ENCODE measurements at places on chromosomes 3 and 15.

DNA sequence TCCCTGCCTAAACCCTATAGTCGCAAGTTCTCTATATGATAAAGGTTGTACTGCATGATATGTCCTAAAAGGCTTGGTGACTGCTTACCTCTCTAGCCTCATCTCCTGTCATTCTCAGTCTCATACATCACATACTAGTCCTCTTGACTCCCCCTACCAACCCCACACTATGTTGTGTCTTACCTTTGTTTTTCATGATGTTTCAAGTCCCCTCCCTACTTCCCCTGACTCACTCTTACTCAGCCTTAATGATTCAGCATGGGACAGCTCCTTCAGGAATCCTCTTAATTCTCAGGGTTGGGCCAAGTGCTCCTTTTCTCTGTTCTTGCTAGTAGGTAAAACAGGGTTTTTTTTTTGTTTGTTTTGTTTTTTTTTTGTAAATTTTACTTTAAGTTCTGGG, 49.6 kb downstream of the SLMAP start:
- DNase-seq, result no peak

DNA sequence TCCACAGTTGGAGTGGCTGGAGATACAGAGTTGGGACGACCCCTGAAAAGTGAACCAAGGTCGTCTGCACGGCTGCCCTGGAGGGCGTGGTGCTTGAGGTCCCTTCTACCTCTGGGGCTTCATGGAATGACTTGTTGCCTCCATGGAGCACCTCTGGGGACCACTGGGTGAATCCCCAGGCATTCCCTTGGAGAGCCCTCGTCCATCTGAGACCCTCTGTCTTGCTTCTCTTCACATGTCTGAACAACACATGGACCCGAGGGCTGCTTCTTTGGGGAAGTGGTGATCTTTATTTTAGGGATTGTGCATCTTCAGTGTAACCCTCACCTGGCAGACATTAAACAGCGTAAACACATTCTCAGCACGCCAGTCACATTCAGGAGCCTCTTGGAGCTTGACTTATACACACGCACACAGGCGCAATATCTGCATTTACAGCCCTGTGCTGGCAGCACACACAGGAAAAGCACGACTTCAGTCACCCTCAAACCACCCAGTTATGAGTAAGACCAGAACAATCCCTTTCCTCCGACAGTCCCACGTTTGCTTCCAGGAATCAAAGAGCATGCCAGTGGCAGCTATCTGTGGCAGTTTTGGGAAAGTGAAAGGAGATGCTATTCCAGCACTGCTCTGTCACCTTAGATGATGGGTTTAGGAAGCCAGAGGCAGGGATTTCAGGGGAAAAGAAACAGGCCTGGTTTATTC, 12.6 kb downstream of the FAM107A start:
- no peak for DNase-seq

DNA sequence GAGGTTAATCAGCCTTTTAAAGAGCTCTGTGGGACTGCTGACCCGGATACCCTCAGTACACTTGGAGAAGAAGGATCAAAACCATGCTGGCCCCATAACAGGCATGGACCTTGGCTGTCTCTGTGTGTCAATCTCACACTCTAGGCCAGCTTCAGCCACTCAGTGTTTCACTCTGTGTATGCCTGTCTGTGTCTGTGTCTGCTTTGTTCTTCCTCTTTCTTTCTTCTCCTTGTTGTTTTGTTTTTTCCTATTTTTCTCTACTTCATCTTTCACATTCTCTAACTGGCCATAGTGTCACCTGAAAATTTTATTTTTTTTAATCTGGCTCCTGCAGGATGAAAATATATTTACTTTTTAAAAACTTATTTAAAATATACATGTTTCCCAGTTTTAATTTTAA, 51.1 kb downstream of the SERP1 start:
- no peak for DNase-seq

DNA sequence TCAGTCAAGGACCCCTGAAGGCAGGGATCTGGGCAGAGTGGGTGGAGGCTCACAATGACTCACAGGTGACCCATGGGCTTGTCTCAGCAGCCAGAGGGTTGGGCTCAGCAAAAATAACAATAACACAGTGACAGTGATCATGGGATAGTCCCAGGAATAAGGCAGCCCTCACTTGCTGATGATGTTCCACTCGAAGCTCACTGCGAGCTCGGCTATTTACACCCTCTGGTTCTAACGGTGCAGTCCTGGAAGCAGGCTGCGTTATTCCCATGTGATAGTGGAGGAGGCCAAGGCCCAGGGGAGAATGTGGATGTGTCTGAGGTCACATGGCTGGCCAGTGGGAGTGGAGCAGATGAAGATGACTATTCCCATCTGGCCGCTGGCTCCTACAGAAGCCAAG, 16.2 kb downstream of the CCDC33 start:
- DNase-seq, result no peak

- DNase-seq, result no peak
These were observed 100.8 kb downstream of the CPN2 start for GRCh38 chr3:194250098-194251002.

DNA sequence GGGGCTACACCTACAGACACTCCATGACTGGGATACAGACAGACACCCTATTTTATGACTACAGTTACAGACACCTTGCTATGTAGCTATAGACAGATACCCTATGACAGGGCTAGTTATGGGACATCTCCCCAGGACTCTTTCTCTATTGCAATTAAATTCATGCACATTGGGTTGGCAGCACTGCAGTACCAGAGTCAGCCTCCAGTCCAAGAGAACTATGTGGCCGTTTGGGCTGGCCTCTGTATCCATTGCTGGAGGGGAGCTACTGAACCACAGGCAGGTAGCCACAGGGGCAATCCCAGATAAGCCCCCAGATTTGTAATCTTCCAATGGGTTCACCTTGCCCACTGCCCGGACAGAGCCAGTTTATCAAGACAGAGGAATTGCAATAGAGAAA, 108.4 kb upstream of the SPATA16 start:
- DNase-seq, result no peak

DNA sequence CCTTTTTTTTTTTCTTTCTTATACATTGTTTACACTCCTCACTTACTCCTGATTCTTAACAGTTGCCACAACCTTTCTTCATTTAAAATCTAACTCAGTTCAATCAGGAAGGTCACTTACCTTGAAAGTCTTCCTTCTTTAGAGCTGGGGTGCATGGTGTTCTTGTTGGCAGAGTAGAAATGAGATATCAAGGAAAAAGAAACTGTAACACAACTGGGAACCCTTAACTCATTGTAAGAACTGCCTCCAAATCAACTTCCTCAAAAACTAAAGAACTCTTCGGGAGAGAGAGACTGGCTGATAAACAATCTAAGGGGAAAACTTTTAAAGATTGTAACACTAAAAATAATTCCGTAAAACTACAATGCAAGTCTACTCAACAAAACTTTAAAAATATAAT, 1.4 kb upstream of the APPL1 start:
- DNase-seq, result no peak

DNA sequence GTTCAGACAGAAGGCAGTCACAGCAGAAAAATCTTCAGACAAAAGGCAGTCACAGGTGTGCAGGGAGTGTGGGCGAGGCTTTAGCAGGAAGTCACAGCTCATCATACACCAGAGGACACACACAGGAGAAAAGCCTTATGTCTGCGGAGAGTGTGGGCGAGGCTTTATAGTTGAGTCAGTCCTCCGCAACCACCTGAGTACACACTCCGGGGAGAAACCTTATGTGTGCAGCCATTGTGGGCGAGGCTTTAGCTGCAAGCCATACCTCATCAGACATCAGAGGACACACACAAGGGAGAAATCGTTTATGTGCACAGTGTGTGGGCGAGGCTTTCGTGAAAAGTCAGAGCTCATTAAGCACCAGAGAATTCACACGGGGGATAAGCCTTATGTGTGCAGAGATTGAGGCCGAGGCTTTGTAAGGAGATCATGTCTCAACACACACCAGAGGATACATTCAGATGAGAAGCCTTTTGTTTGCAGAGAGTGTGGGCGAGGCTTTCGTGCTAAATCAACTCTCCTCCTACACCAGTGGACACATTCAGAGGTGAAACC, 27.6 kb downstream of the ZNF589 start:
- peak; percentile 69 for DNase-seq

DNA sequence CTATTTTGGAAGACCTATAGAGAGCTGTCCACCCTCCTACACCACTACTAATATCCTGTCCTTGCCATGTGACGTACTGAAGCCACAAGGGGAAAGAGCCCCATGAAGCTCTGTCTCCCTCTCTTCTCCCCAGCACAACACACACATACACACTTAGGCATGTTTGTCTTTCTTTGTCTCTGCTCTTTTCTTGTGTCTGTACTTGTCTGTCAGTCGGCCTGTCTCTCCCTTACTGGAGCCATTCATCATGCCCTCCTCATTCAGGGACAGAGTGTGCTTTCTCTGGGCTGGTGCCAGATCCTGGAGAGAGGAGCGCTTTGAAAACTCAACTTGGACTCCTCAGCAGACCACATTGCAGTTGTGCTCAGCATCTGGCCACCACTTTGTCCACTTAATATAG, 47.6 kb downstream of the PSMD6 start:
- DNase-seq, result no peak

DNA sequence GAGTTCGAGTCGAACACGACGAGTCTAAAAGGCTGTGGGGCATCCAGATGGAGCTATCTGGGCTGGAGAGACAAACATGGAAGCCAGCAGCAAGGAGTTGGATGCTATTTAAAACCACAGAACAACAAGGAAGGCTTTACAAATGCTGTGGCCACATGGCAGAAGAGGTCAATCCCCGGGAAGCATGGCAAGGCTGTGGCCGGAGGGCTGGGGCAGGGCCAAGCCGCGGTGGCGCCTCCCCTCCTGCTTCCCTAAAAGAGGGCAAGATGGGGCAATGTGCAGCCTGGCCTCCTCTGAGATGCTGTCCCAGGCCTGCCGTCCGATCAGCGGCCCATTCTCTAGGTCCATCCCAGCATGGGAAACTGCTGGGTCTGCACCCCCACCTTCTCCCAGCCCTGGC, 139.1 kb downstream of the SRGAP3 start:
- no peak for DNase-seq

- DNase-seq, result no peak
These were observed 184.9 kb upstream of the LRRC3B start for GRCh38 chr3:26437678-26438077.

GRCh38 chr3:61683549-61684236, 122.3 kb downstream of the PTPRG start:
- no peak for DNase-seq

DNA sequence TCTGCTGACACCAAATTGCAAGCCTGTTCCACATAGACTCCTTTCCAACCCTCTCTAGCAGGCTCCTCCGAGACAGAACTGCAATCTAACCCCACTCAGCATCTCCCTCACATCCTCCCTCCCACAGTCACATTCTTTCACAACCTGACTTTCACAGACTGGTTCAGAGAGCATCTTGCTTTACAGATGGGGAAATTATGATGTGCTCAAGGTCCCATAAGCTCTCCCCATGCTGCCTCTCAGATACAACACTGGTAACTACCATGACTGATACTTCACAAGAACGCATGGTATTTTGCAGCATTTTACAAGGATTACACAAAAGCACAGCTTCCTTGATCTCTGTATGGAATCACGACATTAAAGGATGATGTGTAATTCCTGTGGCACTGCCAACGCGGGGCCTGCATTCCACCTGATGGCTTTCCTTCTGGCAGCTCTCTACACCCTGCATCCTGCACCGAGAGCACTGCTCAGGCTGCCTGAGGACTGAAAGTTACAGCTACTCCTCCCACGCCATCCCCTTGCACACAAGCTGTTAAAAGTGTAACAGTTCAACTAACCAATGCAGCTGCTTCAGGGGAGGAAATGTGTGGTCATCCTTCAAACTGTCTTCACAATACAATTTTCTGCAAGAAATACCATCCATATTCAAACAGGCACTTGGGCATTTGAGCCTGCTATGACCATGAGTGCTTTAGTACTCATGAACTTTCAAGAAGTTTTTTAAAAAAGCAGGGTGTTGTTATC, 27.6 kb downstream of the TBC1D2B start:
- no peak for DNase-seq

DNA sequence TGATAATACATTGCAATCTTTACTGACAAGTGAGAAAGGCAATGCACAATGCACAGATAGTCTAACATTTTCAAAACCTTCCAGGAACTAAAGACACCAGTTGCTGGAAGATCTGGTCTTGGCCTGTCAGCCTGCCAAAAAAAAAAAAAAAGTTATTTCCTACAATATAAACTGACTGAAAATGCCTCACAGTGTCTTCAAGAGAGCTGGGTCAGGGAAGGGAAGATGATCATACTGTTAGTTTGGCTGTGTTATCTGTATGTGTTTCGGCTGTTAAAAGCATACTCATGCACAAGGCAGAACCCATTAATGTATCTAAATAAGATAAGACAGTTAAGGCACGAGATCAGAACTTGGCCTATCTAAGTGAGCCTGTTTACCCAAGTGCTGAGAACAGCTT, 673.4 kb downstream of the MECOM start:
- DNase-seq, result no peak

GRCh38 chr3:57179580-57180410, 14.6 kb upstream of the IL17RD start:
- no peak for DNase-seq

DNA sequence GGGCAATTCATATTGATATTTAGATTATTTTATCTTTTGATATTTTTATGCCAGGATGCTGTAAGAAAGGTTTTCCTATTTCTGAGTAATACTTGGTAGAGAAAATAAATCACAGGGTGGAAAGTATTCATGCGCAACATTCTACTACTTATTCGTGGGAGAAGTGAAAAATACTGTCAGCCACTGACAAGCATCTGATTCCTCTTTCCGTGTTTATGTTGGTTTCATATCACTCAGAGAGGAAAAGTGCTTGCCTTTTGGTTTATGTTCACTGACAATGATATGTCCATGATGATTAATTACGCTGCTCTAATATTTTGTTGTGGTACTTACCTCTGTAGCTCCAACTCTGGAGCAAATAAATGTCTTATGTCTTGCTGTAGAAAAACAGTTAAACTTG, 429.4 kb downstream of the EDEM1 start:
- DNase-seq, result no peak

- no peak for DNase-seq
These were observed 321.8 kb upstream of the STAC start for GRCh38 chr3:36058404-36059030.

- DNase-seq, result no peak
These were observed 282.5 kb upstream of the EPHA3 start for GRCh38 chr3:88824666-88825564.

- no peak for DNase-seq
These were observed 42.1 kb downstream of the ADAM10 start for GRCh38 chr15:58707397-58707796.

DNA sequence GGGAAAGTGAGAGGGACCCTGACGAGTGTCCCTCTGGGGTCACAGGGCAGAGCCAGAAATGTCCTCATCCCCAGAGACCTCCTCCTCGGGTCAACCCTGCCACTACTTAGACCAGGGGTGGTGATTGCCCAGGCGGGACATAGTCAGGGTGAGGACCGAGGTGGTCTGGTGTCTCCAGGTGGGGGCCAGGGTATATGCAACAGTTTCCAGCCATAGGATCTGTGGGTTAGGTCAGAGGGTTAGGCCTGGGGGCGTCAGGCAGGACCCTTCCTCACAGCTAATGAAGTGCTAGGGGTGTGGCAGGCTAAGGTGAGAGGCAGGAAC, 22.3 kb upstream of the FBLN2 start:
- DNase-seq, result no peak

Data from WERI-Rb-1 (cell line).